ENCODE measurements at places on chromosomes 12 and 14.

DNA sequence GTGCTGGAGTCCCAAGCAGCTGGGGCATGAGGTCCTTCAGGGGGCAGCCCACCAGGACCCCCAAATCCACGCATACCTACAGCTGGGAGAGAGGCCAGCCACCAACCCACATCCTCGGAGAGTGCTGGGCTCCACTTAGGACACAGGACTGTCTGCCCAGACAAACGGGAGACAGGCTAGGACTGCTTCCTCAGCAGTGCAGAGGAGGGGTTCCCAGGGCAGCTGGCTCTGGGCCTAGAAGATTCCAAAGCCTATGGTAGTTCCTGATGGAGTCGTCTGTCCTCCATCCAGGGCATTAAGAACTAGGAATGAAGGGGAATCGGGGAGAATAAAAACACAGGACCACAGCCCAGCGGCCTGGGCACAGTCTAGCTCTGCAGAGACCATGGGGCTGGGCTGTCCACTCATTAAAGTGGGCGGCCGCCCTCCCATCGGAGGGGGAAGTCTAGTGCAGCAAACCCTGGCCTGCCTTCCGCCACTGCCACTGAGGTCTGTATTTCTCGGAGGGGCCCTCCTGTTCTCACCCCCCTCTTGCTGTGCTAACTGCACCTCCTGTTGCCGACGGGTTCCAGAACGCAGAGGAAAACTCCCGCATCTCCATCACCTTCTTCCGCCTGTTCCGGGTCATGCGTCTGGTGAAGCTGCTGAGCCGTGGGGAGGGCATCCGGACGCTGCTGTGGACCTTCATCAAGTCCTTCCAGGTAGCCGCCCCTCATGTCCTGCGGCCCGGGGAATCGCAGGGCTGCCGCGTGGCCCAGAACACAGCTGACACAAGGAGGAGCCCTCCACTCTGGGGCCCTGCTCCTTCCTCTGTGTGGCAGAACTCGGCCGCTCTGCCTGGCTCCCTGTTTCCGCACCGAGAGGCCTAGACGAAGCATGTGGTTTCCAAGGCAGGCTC, 143.5 kb upstream of the FKBP4 start:
- no peak for DNase-seq

DNA sequence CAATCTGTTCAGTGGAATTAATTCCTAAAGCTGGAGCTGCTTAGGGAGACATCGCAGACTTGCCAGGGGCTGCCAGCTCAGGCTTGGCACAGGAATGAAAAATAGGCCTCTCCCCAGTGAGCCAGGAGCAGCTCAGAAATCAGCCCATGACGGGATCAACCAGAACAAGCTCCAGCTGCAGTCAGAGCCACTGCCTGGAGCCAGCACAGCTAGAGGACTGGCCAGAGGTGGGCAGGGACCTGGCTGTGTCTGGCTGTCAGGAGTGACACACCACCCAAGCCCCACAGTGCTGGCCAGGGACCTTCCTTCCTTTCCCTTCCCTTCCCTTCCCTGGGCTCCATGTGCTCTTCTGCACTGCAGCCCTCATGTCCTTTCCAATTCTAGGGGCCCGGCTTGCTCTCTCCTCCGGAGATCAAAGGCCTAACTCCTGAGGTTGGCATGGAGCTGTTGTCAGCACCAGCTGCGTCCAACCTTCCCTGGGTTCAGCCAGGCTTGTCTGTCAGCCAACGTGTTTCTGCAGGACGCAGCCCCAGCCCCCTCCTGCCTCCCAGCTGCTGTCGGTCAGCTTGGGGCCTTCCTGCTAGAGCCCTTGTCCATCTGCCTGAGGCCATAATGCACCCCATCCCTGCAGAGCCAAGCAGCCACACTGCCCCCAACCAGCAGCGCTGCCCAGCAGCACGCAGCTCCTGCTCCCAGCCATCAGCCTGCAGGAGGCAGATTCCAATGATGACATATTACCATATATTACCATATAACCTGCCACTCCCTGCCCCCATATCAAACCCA, 149.3 kb downstream of the CALM1 start:
- peak; percentile 55 for DNase-seq

GRCh38 chr14:77603031-77603430, 13.4 kb downstream of the SPTLC2 start:
- DNase-seq = no peak

DNA sequence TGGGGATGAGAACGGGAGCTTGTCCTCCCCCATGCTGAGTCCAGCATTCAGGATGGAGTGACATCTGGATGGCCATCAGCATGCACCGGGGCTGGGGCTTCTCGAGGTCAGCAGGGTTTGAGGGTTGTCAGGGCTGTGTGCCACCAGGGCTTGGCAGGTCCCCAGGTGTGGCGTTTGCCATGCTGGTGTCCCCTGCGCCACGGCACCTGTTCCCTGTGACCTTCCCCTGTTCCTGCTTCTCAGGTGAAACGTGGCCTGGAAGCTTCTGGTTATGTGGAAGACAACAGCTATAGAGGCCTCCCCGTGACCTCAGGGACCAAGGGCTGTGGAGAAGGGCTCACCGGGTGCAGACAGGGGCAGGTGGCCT, 152.4 kb downstream of the KIF26A start:
- peak; percentile 6 for DNase-seq

GRCh38 chr12:6613776-6614512, 6.8 kb upstream of the CHD4 start:
- DNase-seq = peak; percentile 89

GRCh38 chr14:101928415-101928841, 35.9 kb upstream of the DYNC1H1 start:
- no peak for DNase-seq

GRCh38 chr12:104956870-104957718, 996 bp downstream of the SLC41A2 start:
- DNase-seq = no peak

DNA sequence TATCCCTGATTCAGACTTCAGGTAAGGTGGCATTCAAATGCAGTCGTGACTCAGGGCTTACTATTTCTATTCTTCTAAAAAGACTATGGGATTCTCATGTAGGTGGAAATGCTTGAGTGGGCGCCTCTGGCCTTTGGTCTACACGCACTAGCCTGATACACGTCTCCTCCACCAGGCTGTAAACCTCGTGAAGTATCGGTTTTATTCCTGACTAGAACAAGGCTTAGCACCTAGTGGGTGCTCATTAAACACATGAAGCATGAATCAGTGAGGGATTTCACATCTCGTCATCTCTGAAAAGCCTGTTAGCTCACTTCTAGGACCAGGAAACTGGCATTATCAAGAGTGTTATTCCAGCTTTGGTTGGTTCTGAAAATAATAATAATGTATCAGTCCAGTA, 17.7 kb upstream of the HNF1A start:
- DNase-seq = no peak

DNA sequence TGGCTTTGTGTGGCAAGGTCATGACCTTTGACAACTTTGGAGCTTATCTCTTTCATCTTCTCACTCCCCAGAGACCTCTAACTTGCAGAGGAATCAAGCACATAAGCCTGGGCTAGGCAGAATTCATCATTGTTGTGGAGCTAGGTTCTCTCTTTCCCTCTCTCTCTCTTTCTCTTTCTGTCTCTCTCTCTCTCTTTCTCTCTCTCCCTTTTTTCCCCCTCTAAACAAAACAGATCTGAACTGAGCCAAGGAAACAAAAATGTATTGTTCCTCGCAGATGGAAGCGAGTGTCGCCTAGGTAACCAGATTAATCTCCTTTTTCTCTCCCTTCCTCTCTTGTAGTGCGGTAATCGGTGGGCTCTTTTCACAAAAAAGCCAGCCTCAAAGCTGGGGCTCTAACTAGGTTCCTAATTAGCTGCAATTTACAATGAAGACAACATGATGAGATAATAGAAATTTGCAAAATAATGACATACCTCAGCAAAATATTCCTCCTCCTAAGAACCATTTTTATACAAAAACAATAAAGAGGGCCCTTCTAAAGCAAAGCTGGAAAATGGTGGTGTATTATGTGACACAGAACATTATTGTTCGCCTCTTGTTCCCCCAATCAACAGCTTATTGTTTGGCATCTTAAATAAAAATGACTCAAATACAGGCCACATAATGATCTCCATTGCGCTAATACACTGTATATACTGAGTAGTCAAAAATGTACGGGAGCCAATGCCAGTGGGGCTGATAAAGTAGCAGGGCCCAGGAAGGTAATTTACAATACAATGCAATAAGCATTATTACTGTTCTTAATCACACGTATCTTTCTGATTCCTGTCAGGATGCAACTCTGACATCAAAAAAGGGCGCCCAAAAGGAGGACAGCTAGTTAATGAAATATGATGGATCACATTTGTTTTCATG, 65.7 kb upstream of the SOX5 start:
- DNase-seq = no peak

DNA sequence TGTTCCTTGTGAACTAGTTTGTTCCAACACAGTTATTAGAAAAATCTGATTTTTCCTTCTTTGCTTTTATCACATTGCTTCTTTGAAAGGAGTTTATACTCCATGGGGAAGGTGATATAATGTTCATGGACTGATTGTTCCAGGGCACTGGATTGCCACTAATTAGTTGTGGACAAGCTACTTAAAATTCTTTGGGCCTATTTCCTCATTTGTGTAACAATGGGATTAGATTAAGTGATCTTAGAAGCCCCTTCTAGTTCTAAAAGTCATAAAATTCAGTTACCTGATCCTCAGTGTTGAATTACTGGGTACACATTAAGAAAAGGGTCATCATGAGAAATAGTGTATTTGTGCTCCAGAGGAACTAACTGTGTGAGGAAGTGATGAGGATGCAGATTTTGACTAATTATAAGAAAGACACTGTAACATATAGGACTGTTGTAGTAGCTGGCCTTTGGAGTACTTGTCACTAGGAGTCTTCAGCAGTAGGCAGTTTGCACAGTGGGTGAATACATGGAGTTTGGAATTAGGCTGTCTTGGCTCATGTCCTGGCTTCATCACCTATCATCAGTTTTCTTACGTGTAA, 82.2 kb downstream of the MIA2 start:
- DNase-seq = no peak

- DNase-seq = no peak
Observed at GRCh38 chr12:104553421-104553820, 96.7 kb downstream of the CHST11 start.

DNA sequence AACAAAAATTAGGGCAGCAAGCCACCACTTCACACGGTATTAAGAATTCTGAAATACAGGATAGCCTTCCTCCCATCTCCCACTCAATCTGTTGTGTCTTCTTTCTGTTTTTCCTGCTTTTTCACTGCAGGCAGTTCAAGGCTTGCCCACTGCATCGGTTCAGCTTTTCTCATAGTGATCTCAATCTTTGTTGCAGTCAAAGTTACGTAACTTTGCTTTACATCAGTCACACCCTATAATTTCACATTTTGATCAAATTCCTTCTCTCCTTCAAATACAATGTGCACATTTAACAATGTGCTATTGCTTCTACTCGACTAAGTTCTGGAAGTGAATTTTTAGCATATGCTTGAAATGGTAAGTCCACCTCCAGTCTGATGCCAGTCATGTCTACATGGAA, 217.6 kb downstream of the EFCAB11 start:
- no peak for DNase-seq

GRCh38 chr12:108816652-108817335, 40.6 kb downstream of the SSH1 start:
- DNase-seq = peak; percentile 73

DNA sequence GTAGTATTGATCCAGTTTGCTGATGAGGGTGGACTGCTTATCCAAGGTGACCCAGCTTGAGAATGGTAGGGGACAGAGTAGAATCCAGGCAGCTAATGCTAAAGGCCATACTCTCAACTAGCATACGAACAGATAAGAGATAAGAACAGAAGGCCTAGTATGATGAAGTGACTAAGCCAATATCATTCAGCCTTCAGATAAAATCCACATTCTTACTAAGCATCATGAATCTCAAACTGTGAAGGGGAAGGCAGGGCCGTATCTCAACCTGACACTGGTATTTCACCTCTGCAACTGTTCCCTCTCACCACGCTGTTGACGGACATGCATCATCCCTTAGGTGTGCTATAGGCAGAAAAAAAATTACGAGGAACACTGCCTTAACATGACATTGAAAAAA, 8.1 kb upstream of the CKAP4 start:
- no peak for DNase-seq

DNA sequence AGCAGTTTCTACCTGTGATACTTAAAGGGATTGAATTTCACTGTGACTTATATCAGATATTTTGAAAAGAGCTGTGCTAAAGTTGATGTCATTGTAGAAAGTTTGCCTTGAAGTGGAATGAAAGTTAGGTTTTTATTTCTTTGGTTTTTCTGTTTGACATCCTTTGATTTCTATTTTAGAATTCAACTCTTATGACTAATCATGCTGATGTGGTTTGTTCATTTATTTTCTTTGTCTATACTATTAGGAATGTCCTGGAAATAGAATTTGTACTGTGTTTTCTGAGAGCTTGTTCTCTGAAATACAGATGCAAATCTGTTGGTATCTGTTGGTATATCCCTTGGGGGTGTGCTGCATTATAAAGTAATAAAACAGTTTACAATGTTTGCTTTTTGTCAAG, 3.3 kb downstream of the CNOT2 start:
- no peak for DNase-seq

GRCh38 chr12:14961466-14962152, at the start of gene ARHGDIB:
Gene ARHGDIB, minus strand, starts transcription at chr12:14961601. Its CDS starts 10,889 bp downstream, at chr12:14950712.
- DNase-seq = peak; percentile 32

DNA sequence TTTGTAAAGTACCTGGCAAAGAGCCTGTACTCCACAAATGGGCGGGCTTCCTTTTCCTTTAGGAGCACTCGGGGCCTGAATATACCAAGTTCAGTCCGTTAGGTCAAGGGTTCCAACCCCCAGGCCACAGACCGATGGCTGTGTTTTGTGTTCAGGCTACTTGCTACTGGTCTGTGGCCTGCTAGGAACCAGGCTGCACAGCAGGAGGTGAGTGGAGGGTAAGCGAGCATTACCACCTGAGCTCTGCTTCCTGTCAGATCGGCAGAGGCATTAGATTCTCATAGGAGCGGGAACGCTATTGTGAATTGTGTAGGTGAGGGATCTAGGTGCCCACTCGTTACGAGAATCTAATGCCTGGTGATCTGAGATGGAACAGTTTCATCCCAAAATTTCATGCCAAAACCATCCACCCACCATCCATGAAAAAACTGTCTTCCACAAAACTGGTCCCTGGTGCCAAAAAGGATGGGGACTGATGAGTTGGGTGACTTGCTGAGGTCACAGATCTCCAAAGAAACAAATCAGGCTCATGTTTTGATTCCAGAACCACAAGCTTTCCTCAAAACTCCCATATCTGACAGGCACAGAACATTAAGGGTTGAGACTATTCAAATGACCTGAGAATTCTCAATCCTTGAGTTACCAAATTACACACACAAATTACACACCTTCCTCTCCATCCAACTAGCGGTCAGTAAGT, 4.2 kb downstream of the CSRP2 start:
- DNase-seq = no peak
